Subcutaneous preadipocyte (primary cell): ENCODE measurements at places on chromosomes 1 and 21. TPM values are rescaled to one million over a fixed set of nuclear protein-coding genes. Genes with fewer than 3 reads are reported as not detected.

The OR2T35 gene
- not detected in 2 replicates for total RNA-seq

The SPTA1 gene
- under 0.01 TPM in 1 of 2 replicates, not detected in the other for total RNA-seq

The PLCH2 gene
- total RNA-seq, result 0.20 TPM in 1 of 2 replicates, not detected in the other

The ZMYND12 gene
- total RNA-seq, result 0.39 and 0.73 TPM in 2 replicates

The ACTN2 gene
- 0.39 TPM in 1 of 2 replicates, not detected in the other for total RNA-seq

The RRP1 gene
- total RNA-seq, result 24.3 and 30.3 TPM in 2 replicates

The PLPPR4 gene
- under 0.01 TPM in 2 replicates for total RNA-seq

The TGFB2 gene
- total RNA-seq, result 0.73 and 0.78 TPM in 2 replicates

The LAD1 gene
- not detected in 2 replicates for total RNA-seq

The ZYG11A gene
- total RNA-seq, result 0.37 and 0.78 TPM in 2 replicates

The KPRP gene
- total RNA-seq, result not detected in 2 replicates

The CYYR1 gene
- total RNA-seq, result 0.20 TPM in 1 of 2 replicates, not detected in the other

The RSPO1 gene
- under 0.01 and 0.20 TPM in 2 replicates for total RNA-seq

The ANGPTL3 gene
- total RNA-seq, result under 0.01 TPM in 1 of 2 replicates, not detected in the other
